ENCODE measurements at places on chromosomes 2 and 18.

- no peak for DNase-seq
Measured at GRCh38 chr18:33603454-33603853, 25.4 kb downstream of the ASXL3 start.

GRCh38 chr18:34695310-34695709, 14.8 kb upstream of the DTNA start:
- DNase-seq = no peak

DNA sequence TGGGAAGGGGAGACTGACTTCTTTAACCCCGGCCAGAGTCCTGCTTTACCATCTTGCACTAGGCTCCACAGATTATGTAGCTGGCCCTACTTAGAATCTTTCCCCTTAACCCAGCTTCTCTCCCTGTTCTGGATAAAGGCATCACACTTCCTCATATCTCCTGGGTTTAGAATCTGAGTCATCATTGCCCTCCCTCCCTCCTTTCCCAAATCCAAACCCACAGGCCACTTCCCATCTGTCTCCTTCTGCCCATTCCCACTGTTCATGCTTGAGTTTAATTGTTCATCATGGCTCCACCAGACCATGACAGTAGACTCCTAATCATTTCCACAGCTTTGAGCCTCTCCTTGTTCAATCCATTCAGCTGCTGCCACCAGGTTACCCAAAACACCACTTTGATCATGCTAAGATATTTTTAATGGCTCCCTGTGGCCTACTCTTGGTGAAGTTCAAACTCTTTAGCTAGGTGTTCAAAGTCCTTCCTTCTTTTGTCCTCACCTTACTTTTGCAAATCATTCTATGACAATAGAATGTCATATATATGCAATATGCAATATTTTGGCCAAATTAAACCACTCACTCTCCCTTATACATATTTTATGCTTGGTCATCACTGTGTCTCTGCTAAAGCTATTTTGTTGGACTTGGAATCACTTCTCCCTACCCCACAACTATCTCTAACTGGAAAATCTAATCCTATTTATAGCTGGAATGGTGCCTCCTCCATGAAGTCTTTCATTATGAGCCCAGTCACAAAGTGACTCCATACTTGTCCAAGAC, 5.5 kb downstream of the PDE11A start:
- DNase-seq = peak; percentile 8

DNA sequence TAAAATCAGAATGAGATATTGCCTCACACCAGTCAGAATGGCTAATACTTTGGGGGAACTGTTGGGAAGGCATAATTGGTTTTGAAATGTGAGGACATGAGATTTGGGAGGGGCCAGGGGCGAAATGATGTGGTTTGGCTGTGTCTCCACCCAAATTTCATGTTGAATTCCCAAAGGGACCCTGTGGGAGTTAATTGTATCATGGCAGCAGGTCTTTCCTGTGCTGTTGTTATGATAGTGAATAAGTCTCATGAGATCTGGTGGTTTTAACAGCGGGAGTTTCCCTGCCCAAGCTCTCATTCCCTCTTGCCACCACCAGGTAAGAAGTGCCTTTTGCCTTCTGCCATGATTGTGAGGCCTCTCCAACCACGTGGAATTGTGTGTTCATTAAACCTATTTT, 59.6 kb downstream of the CSRNP3 start:
- no peak for DNase-seq

DNA sequence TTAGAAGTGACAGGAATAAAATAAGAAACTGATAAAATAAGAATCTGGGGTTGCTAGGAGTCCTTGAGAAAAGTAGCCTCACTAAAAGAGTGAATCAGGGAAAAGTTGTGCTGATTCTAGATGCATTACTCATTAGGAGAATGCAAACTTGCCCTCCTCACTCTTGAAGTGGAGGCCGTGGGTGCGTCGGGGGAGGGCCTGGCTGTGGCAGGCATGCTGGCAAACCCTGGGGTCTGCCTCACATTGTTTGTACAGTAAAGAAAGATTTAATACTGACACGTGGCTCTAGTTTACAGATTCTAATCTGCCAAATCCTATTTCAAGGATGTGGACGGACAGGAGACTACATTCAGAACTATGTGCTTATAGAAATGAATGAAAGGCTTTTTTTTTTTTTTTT, 41.9 kb downstream of the TANC1 start:
- peak; percentile 83 for DNase-seq

DNA sequence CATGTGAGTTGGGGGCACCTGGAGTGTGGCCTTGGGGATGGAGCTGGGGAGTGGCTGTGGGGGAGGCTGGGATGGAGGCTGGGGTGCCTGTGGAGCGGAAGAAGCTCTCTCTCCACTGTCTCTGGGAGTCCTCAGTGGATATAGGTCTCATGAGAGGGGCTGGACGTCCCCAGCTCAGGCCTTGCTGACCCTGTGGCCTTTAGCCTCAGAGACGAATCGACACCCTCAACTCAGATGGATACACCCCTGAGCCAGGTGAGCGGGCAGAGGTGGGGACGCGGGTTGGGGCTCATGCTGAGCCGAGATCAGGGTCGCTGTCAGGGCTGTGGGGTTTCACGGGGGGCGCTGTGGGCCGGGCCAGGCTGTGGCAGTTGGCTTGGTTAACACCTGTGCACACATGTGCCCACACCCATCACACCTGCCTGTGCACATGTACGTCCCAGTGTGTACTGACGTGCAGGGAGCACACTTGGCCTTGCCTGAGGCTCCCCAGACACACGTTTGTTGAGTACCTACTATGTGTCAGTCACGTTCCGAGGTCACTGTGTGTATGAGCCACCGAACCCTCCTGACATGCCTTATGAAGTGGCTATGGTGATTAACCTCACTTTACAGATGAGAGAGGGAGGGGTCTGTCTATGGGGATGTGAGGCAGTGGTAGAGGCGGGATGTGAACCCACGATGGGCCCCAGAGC, 20.1 kb downstream of the ZAP70 start:
- no peak for DNase-seq

GRCh38 chr2:186675380-186675779, 18.5 kb upstream of the FAM171B start:
- DNase-seq = no peak

DNA sequence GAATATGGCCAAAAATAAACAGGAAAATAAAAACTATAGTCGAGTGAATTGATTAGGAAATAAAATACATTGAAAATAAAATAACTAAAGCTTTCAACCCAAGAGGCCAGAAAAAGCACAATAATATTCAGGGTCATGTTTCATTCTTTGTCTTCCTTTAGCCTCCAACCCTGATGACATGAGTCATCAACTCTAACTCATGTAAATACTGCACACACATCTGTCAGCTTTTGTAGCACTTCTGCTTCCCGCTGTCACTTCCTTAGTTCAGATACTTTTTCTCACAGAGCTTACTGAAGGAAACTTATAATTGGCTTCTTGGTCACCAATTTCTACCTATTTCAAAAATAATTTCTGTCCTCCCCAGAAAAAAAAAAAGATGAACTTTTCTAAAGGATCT, 112.8 kb downstream of the UPP2 start:
- DNase-seq = peak; percentile 48

DNA sequence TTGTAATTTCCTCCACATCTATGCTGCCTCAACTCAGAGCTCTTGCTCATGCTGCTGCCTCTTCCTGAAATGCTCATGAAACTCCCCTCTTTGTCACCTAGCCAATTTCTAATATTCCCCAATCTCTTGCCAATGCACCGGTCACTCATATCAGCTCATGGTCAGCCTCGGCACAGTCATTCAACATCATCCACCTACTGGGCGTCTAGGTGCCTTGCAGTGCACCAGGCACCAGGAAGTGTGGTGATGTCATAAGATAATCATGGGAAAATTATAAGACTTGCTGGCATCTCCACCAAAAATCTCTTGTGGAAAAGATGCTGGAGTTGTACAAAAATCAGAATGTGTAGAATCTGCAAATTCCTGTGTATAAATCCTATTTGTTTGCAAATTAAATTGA, 52.6 kb upstream of the RAB27B start:
- DNase-seq = peak; percentile 95

DNA sequence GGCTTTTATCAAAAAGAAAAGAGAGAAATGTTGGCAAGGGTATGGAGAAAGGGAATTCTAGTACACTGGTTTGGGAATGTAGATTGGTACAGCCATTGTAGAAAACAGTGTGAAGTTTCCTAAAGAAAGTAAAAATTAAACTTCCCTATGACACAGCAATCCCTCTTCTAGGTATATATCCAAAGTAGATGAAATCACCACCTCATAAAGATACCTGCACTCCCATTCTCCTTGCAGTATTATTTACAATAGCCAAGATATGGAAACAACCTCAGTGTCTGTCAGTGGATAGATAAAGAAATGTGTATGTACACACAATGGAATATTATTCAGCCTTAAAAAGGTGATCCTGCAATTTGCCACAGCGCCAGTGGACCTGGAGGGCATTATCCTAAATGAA, 147.2 kb upstream of the NOSTRIN start:
- no peak for DNase-seq

- peak; percentile 61 for DNase-seq
Measured at GRCh38 chr2:228675091-228675490, 493.6 kb upstream of the SPHKAP start.

DNA sequence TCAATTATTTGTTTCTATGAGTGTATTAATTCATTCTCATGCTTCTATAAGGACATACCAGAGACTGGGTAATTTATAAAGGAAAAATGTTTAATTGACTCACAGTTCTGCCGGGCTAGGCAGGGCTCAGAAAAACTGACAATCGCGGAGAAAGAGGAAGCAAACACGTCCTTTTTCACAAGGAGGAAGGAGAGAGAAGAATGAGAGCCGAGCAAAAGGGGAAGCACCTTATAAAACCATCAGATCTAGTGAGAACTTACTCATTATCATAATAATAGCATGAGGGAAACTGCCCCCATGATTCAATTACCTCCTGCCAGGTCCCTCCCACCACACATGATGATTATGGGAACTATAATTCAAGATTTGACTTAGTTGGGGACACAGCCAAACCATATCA, 294.0 kb downstream of the DSC3 start:
- no peak for DNase-seq

- DNase-seq = no peak
Measured at GRCh38 chr2:162746310-162746709, 92.3 kb downstream of the KCNH7 start.

DNA sequence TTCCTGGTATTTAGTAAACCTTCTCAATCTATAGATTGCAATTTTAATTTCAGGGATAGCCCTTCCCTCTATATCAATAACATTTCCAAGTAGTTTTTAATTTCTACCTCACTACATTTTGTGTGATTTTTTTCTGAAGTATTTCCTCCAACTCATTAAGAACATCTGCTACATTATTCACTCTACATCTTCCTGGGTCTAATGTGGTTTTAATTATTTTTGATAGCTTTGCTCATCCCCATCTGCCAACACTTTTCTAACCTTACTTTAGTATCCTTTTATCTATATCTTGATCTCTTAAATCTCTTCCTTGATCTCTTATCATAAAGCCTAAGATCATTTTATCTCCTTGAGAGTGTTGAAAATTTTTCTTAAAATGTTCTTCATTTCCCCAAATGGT, 278.3 kb upstream of the CYP26B1 start:
- DNase-seq = no peak

GRCh38 chr2:36338827-36339145, 16.8 kb upstream of the CRIM1 start:
- peak; percentile 92 for DNase-seq

DNA sequence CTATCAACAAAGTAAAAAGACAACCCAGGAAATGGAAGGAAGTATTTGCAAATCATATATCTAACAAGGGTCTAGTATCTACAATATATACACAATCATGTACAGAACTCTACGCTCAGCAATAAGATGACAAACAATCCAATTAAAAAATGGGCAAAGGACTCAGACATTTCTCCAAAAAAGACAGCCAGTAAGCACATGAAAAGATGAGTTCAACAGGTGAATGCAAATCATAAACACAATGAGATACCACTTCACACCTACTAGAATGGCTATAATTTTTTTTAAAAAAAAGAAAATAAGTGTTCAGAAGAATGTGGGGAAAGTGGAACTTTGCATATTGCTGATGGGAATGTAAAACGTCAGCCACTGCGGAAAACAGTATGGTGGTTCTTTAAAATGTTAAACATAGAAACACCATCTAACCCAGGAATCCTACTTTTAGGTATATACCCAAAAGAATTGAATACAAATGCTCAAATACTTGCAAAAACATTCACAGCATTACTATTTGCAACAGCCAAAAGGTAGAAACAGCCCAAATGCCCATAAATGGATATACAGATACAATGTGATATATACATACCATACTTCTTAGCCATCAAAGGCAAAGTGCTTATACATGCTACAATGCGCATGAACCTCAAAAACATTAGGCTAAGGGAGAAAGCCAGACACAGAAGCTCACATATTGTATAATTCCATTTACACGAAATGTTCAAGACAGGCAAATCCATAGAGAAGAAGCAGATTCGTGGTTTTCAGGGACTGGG, 121.2 kb downstream of the CABYR start:
- DNase-seq = no peak

GRCh38 chr2:8367833-8368232, 314.0 kb upstream of the ID2 start:
- no peak for DNase-seq

GRCh38 chr18:73766910-73767515, 380.6 kb downstream of the FBXO15 start:
- no peak for DNase-seq

DNA sequence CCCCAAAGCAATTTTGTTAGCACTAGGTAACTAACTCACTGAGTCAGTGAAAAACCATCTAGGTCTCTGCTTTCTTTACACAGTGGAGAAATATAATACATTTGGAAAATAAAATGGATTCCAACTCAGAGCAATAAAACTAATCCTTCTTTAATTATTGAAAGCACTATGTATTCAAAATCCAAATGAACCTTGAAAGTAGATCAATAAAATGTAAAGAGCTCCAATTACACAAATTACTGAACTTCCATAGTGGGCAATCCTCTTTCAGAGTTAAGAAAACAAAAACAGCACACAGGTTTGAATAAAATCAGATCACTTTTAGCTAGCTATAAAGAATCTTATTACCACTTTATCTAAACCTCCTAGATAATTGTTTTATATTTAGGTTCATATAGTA, 208.1 kb downstream of the NR4A2 start:
- DNase-seq = no peak
